ENCODE measurements at places on chromosomes 1 and 21.

- no peak for DNase-seq
These were observed 6.7 kb upstream of the ELOA start for GRCh38 chr1:23736437-23737134.

- no peak for DNase-seq
These were observed 99.0 kb upstream of the KIF26B start for GRCh38 chr1:245055752-245056151.

DNA sequence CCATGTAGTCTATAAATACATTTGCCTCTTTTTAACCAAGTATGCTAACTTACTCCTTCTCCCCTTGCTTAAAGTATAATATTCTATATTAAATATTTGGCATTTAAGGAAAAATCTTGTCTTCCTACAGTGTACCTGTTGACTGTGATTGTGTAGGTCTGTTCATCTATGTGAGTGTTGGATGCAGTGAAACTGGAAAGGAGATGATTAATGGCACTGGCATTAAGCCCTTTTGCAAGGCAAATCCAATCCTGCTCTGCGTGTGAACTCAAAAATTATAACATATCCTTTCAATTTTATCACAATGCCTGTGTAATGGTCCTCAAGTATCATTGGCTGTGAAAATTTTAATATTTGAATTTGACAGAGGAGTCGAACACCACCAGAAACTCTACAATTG lies 565.0 kb downstream of the KCNT2 start:
- no peak for DNase-seq

GRCh38 chr21:26185021-26185420 lies 14.5 kb upstream of the APP start:
- DNase-seq, result no peak

DNA sequence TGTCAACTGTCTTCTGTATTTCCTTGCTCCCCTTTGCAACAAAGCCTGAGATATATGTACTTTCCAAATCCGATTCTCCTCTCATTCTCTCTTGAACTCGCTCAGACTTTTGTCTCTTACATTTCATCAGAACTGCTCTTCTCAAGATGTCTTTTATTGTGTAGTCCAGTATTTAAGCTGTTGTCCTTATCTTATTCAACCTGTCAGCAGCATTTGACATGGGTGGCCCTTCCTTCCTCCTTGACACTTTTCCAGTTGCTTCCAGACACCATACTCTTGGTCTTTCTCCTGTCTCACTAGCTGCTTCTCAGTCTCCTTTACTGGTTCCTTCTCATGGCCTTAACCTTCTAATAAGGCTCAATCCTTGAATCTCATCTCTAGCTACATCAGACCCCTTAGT lies 47.0 kb downstream of the TSNAX start:
- no peak for DNase-seq

- no peak for DNase-seq
These were observed 42.9 kb downstream of the FMN2 start for GRCh38 chr1:240134596-240134995.

- no peak for DNase-seq
These were observed 2.6 kb downstream of the BSND start for GRCh38 chr1:55001311-55001710.

DNA sequence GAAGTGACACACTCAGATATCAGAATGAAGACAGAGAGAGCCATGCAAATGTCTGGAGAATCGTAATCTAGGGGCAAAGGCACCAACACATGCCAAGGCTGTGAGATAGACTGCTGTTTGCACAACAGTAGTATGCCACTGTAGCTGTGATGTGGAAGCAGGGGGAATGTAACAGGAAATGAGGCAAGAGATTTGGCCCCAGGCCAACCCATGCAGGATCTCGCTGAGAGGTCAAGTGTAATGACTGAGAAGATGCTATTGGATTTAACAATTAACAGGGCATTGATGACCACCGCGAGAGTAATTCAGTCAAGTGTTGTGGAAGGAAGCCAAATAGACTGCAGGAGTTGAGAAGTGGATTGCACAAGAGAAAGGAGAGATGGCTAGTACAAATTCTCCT lies 107.3 kb upstream of the ST6GALNAC5 start:
- DNase-seq, result no peak

DNA sequence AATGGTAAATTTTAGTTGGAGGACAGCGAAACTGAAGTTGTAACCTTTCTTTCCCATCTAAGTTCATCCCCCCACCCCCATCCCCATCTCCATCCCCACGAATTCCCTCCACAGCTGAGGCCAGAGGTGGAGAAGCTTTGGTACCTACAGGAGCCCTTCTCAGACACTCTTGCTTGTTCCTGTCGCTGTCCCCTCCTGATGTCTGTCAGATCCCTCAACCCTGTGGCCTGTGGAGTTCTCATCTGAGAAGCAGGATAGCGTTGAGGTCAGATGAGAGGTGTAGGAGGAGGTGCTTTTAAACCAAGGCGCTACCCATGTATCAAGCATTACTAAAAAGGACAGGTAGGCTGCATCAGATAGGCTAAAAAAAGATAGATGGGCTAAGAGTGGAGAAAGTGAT lies 769 bp downstream of the NTPCR start:
- DNase-seq, result no peak

DNA sequence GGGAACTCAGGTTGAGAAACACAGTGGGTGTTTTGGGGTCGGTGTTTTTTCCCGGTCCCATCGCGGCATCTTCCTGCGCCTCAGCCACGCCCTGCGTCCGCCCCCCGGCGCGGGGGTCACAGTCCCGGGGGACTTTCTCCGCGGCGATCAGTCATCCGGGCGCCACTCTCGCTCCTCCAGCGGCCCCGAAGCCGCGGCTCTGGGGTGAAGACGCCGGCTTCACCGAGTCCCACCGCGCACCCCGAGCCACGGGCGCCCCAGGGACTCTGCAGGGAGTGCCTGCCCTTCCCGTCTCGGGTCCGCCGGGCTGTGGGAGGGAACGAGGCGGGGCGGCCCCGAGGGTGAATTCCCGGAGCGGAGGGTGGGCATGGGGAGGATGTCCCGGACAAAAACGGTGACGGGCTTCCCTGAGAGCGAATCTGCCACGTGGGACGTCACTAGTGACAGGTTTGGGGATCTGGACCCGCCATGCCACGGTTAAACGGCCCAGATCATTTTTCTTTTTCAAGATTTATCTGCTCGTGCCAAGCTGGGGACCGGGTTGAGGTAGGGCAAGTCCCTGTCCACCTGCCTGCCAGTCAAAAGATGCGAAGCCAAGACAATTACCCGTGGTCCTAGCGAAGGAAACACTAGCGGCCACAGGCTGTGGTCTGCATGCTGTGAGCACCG lies 717 bp upstream of the BATF3 start:
- DNase-seq, result no peak

DNA sequence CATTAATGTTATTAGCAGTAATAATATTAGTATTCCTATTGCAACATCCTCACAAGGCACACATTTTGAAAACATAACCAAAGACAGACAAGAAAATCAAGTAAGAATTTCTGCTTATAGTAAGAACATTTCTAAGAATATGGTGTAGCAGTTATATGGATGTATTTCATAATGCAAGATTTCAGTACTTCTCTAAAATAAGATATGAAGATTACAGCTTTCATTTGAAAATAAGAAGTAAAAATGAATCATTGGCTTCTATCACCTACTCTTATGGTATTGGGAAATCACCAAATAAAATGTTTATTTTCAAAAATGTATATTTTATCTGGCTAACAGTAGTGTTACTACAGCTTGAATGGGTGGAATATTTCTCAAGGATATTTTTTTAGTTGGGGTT lies 103.8 kb upstream of the USP25 start:
- no peak for DNase-seq

- no peak for DNase-seq
These were observed 10.1 kb downstream of the MEF2D start for GRCh38 chr1:156490401-156491032.

DNA sequence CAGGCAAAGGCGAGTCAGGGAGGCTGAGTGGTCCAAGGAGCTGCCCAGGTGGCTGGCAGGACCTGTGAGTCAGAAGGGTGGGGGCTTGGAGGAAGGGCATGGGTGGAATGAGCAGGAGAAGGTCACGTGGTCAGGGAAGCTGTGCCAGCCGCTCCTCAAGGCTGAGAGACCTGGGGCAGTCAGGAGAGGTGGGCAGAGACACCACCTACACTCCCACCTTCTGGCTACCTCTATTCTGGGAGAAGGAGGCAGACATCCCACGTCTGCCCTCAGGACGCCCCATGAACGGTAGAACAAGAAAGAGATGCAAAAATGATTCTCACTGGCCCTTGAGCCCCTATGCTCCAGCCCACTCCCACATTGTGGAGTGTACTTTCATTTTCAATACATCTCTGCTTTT lies 151.8 kb upstream of the RAB4A start:
- DNase-seq, result no peak
